Amniotic epithelial cell (primary cell): ENCODE measurements at places on chromosomes 2 and 18.

DNA sequence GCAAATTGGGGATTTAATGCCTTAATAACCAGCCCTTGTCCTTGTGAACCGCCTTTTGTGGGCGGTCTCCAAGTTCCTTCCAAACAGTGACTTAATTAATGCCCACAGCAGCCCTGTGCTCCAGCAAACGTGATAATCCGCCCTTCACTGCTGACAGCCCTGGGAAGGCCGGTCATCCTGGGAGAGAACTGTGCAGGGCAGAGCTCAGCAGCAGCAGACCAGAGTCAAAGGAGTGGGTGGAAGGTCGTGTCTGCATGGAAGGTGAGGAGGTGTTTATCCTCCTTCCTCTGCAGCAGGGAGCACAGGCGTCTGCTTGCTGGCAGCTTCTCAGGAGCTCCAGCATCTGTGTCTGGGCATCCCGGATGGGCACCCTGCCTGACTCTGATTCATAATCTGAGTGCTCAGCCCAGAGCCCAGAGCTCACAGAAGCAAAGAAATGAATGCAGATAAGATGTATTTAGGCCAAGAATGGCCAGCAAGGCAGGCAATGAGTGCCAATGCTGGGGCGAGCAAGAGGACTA is 270.0 kb upstream of the PXDN start:
- DNase-seq: no peak

GRCh38 chr2:88247531-88247930 is 77.4 kb downstream of the THNSL2 start:
- DNase-seq: no peak

- no peak for DNase-seq
Measured at GRCh38 chr2:38708900-38709566, 42.1 kb downstream of the SRSF7 start.

GRCh38 chr18:21978546-21979170 is 190.7 kb upstream of the GATA6 start:
- no peak for DNase-seq

DNA sequence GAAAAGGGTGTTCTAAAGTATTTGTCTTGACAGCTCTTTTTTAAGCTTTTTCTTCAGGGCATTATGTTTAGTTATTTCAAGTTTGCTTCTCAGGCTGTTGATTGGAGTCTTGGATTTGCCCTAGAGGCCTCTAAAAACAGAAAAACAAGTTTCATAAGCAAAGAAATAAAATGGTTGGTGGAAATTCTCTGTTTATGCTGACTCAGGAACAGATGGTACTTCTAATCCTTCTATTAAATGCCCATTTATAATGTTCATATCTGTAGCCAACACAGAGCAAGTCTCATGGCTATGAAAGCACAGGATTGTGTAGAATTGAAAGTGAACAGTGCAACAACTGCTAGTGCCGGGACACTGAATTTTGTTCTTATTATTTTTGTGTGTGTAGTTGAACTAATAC is 60.4 kb downstream of the KCNJ3 start:
- no peak for DNase-seq

- DNase-seq: no peak
Measured at GRCh38 chr18:58538604-58539386, 90.1 kb downstream of the ALPK2 start.

GRCh38 chr18:31652877-31653276 is 31.5 kb downstream of the B4GALT6 start:
- DNase-seq: no peak

DNA sequence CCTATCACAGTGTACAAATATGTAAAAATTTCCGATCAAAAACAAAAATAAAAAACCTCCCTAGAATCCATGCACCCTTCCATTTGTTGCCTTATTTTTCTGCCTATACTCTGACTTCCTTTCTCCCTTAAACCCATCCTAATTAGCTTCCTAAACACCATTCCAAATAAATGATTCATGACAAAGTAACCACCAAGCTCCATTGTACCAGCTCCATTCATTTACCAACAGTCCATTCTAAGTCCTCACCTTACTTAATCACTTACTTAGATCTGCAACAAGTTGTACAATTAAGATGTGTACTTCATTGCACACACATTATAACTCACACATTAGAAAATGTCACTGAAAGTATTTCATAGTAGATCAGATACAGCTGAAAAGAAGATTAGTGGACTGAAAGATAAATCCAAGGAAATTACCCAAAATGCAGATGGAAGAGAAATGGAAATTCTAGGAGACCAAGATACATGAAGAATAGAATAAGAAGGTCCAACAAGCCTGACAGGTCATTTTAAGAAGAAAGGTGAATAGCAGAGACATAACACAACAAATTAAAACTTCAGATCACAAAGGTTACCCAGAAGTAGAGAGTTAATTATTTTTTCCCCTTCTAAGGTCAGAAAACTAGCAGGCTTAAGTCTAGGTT is 154.6 kb downstream of the DYM start:
- no peak for DNase-seq

GRCh38 chr2:152638590-152638989 is 78.7 kb downstream of the PRPF40A start:
- DNase-seq: no peak

- no peak for DNase-seq
Measured at GRCh38 chr2:48587961-48588360, 29.7 kb upstream of the GTF2A1L start.

GRCh38 chr2:235613649-235614048 is 119.8 kb downstream of the AGAP1 start:
- no peak for DNase-seq

- peak; percentile 43 for DNase-seq
Measured at GRCh38 chr2:196167666-196168065, 3.7 kb downstream of the STK17B start.

GRCh38 chr2:173991856-173992588 is 26.8 kb upstream of the SP3 start:
- no peak for DNase-seq

GRCh38 chr2:120350801-120351320 is 4.9 kb downstream of the INHBB start:
- DNase-seq: no peak

- DNase-seq: no peak
Measured at GRCh38 chr2:1647417-1648240, 96.7 kb downstream of the PXDN start.

DNA sequence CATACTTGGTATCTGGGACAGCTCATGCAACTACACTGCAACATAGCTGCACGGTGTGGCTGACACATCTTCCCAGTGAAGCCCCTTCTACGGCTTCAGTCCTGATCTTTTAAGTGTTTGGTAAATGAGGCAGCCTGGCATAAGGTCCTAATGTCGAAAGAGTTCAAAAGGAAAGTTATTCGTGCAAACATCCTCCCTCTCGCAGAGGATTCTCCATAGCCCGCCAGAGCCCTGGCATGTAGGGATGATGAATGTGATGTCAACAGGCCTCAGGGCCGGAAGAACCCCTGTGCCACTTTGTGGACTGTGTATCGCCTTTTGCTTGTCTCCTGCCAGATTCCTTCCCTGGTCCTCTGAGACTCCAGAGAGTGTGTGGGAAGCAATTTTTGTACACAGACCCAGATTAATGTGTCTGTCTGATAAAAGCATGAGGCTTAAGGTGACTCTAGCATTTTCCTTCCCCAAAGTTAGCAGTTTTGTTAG is 88.5 kb downstream of the SOCS6 start:
- peak; percentile 70 for DNase-seq

DNA sequence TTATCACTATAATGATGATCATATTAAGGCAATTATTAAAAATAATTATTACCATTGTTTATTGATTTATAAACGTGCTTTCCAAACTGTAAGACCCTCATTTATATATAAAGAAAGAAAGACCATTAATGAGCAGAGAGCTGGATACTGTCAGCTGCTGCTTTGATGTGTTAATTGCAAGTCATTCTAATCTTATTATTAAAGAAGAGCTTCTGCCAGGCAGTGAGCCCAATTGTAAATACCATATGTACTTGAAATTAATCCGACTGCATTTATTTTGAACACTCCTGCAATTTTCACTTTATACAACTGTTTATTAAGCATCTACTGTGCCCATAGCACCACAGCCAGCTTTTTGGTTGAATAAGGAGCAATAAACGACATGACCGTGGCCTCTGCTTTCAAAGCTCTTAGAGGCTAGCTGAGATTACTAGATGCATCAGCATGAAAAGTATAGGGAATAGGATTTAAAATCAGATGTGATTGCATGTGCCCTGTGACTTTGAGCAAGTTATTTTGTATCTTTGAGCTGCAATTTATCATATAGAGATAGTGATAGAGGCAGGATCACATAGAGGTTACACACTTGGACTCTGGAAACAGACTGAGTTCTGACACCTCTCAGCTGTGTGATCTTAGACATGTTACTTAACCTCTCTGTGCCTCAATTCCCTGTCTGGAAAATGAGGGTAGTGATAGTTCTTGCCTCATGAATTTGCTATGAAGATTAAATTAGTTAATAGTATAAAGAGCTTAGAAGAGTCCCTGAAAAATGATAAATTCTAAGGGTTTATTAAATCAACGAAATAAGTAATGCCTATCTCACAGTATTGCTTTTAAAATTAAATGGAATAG is 83.4 kb downstream of the MYCN start:
- no peak for DNase-seq

DNA sequence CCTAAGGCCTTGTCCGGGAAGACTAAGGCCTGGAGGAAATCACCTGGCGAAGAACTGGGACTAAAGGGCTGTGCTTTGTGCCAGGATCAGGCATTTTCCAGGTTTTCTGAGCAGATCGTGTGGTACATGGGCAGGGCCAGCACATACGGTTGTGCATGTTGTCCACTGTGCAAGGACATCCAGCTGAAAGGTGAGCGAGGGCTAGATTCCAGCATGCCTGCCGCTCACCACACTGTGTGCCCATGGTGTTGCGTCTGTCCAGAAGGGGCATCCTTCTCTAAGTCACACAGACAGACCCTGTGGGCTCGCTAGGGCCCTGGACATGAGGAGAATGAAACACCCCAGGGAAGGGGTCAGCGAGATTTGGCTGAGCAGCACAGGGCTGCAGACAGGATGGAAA is 80.3 kb upstream of the TAF1B start:
- no peak for DNase-seq

GRCh38 chr2:206063635-206064034 is 22.3 kb downstream of the INO80D start:
- DNase-seq: no peak

DNA sequence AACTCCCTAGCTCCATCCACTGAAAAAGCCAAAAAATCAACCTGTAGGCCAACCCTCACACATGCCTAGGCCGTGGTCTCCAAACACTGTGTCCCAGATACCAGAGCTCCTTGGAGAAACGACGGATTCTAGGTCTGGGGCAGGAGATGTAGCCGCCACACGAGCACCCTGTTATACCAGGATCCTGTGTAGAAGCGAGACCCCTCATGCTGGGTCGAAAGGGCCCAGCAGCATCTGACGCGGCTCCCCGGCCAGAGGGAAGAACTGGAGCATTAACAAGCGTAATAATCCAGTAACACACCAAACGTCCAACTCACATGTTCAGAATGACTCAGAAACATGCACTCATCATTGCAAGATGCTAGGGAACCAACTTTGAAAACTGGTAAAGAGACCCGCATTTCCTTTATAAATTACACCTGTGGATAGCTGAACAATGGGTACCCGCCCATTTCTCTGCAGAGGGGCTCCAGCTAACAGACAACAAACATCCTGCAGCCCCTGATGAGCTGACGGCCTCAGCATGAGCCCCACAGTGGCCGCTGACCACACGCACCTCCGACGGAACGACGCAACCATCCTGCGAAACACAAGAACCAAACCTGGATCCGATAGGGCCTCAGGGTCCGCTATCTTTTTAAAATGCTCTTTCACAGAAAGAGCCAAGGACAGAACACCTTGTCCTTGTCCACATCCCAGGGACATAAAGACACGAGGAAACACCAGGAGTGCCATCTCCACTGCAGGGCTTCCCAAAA is 14.2 kb downstream of the SLC66A2 start:
- no peak for DNase-seq

DNA sequence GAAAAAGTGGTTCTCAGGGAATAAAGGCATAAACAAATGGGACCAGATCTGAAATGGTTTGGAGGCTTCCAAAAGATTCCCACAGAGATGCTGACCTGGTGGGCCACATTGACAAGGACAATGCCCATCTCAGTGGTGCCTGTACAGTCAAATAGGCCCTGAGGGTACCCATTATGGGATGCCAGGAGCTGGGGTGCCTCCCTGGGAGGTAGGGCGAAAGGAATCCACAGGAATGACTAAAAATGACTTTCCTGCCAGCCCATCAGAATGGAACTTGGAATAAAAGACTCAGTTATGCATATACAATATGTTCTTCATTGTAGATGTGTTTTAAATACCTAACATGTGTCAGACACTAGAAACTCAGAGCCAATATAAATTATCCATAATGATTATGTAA is 248.5 kb downstream of the RNF144A start:
- no peak for DNase-seq

DNA sequence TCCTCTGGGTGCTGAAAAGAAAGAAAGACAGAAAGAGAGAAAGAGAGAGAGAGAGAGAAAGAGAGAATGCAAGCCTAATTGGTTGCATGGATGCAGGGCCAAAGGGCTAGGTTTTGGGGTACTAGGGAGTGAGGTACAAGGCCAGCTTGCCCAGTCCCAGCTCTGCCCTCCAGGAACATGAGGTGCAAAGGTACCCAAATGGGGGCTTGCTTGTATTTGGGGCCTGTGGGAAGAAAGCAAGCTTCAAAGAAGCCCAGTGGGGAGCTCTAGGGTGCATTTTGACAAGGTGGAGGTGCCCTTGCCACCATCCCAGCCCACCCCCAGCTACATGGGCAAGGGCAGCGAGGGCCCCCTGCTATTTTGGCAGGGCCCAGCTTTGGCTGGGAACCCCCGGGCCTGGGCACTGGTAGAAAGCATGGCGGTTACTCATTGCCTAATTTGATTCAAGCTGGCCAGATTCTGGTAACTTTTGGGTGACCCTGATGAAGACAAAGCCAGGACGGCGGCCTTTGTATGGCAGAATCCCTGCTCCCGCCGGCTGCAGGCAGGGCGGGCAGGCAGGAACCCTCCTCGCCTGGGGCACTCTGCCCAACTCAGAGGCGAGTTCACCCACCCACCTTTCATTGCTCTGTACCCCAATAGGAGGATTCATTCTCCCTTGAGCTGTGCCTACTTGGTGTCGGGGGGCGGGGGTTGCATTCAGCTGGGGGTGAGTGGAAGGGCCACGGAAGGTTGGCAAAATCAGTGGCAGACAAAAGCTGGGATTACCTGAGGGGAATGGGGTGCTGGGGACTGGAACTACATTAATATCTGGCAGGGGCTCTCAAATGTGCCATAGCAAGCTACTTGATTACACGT is 537 bp upstream of the HOXD4 start:
- DNase-seq: no peak
